Adipocyte (in vitro differentiated cells): ENCODE measurements at places on chromosomes 16 and 17.

GRCh38 chr16:13633391-13633861 lies 286.5 kb upstream of the ERCC4 start:
- DNase-seq, result no peak

GRCh38 chr16:52476111-52476510 lies 70.8 kb downstream of the TOX3 start:
- no peak for DNase-seq

DNA sequence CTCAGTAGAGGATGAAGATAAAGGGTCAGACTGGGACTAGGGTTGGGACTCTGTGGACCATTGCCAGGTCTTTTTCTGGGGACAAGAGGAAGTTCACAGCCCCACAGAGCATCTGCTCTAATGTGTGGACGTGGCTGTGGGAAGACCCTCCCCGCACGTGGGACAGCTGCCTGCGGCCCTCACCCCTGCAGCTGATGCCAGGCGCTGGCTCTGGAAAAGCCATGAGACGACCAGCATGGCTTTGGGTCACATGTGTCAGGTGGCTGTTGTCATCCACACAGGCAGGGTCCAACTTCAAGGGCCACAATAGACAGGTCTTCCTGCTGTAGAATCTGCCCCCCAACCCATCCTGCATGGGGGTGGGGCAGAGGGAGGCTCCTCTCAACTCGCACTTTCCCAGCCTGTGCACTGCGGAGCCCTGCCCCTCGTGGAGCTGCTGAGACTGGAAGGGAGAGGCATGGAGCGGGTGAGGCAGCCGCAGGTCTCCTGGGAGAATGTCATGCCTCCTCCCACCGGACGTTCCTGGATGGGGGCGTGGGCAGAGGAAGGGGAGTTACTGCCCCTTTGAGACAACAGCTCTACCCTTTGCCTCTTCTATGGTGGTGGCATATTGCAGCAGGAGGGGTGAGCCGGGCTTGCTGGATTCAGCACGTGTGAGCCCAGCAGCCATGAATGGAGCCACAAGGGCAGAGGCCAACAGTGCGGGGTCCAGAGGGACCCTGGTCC lies 53.4 kb downstream of the PIMREG start:
- DNase-seq, result no peak

DNA sequence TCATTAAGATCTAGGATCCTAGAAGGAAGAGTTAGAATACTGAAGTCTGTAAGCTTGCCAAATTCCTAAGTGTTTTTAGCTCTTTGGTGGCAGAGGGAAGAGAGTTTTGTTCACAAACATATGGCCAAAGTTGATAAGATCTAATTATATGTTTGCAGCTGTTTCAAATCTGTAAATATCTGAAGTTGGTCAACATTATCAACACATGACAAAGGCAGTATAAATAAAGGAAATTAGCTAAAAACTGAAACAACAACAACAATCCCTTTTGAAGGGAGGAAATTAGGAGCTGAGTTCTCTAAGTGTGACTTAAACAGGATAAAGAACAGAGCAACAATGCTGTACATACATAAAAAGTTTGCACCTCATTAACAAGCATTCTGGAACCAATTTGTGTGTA lies 208.7 kb downstream of the KCNJ2 start:
- DNase-seq, result no peak

DNA sequence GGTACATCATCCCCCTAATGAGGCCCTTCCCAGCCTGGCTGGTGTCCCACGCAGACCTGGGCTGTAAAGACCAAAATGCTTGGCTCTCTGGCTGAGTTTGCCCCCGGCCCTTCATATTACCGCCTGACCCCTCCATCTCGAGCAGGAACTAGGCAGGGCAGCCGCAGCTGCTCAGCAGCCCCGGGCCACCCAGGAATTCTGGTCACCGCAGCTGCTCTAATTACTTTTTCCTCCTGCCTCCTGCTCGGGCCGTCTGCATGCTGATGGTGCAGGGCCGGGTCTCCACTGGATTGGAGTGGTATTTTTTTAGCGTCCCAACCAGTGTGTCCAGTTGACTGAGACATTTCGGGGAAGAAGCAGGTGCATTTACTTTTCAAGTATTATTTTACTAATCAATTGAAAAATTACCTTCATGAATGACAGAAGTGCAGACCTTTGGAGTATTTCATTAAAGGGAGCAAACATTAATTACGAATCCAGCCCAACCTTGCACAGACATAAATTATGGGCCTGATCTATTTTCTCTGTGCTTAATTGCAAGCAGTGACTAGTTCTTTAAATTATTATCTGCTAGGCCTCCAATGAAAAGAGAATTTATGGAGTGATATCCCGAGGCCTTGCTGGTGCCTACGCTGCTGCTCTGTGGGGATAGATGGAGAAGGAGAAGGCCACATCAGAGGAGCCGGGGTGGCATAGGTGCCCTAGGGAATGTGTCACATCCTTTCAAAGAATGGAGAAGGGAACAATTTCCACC lies 176.2 kb downstream of the CYLD start:
- no peak for DNase-seq
